ENCODE measurements at places on chromosomes 5 and 9.

DNA sequence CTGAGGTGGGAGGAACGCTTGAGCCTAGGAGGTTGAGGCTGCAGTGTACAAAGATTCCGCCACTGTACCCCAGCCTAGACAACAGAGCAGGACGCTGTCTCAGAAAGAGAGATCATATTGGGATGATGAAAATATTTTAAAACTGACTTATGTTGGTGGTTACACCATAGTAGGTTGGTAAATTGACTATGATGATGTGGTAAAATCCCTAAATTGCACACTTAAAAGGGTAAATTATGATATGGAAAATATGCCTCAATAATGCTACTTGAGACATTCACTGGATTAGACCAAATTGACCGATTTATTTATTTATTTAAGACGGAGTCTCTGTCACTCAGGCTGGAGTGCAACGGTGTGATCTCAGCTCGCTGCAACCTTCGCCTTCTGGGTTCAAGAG, 21.9 kb upstream of the TOR1B start:
- no peak for DNase-seq

- DNase-seq: peak; percentile 23
Measured at GRCh38 chr9:132703336-132703735, 33.1 kb downstream of the GTF3C4 start.

GRCh38 chr5:123066016-123066415, 23.0 kb upstream of the PRDM6 start:
- no peak for DNase-seq

DNA sequence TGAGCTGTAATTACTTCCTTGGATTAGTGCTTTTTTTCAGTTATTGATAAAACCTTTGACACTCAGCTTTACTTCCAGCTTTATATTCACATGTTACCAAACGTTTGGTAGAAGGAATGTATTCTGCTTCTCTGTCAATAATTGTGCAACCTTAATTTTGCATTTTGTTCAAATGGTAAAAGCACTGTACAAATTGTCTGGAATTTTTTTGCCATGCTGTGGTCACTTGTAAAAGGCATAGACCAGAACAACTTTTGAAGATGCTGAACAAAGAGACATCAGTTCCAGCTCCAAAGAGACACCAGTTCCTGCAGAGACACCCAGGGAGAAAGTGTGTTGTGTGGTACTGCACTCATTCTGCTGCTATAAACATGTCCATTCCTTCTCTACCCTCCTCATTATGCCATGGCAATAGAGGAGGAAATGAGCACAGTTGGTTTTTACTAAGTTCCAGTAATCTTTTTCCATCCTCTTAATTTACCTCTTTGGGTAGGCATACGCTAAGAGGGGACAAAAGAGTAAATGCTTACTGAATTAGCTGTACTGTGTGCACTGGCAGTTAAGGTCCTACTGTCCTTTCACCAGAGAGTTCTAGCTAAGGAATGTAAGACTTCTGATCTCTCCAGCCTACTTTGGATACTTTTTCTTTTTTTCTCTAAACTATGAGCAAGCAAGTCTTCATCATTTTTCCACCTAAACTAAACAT, 387.4 kb downstream of the FGF10 start:
- DNase-seq: no peak

DNA sequence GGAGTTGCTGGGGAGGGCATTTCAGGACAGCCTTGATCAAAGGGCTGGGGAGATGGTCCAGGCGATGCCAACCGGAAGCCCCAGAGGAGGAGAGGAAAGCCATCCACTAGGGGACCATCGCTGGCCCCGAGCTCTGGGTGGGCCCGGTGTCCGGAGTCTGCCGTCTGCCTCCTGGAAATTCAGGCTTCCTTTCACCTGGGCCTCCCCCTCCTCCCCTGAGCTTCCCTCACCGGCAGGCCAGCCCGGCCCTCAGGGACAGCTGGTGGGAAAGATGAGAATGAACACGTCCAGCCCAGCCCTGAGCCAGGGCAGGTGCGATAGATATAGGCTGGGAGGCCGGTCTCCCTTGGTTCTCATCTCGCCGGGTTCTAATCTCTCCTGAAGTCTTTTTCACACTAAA, 17.2 kb downstream of the IRX4 start:
- no peak for DNase-seq

DNA sequence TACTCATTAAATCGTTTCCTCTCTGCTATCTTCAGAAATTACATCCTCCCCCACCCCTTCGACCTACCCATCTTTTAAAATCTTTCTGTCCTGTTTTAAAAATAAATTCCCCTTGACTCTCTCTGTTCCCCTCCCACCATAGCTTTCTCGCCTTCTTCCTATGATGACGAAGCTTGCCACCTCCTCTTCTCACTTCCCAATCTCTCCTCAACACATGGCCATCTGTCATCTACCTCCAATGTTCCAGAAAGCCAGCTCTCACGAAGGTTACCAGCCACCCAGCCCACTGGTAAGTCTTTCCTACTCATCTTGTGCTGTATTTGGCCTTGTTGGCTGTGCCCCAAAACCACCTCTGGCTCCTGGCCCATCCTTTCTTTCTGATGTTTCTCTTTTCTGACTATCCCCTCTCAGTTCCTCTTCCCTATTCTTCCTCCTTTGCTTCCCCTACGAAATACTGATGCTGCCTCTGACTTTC, 346.3 kb downstream of the ENC1 start:
- DNase-seq: peak; percentile 22

DNA sequence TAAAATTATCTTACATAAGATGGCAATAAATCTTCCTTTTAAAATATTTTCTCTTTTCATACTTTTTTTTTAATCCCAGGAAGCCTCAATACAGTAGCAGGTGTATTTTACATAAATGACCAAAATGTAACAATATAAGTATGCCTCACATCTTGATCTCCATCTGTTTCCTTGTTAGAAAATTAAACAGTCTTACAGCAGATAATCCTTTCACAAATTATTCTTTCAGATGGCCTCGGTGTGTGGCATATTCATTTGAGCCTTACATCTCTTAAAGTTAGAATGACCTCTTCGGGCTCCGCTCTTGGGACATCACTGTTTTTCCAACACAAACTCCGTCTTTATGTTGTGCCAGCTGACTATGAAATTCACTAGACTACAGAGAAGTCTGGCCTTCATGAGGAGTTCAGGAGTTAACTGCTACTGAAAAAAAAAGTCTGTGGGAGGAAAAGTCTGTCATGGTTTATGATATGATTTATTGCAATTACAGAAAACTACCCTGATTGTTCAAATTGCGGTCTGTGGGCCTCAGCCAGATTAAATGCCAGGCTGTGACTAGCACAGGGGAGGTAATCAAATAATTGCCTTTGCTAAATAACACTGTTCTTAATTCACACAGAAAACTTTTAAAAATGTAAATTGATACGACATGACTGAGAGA, 292.9 kb upstream of the PUM3 start:
- peak; percentile 14 for DNase-seq

DNA sequence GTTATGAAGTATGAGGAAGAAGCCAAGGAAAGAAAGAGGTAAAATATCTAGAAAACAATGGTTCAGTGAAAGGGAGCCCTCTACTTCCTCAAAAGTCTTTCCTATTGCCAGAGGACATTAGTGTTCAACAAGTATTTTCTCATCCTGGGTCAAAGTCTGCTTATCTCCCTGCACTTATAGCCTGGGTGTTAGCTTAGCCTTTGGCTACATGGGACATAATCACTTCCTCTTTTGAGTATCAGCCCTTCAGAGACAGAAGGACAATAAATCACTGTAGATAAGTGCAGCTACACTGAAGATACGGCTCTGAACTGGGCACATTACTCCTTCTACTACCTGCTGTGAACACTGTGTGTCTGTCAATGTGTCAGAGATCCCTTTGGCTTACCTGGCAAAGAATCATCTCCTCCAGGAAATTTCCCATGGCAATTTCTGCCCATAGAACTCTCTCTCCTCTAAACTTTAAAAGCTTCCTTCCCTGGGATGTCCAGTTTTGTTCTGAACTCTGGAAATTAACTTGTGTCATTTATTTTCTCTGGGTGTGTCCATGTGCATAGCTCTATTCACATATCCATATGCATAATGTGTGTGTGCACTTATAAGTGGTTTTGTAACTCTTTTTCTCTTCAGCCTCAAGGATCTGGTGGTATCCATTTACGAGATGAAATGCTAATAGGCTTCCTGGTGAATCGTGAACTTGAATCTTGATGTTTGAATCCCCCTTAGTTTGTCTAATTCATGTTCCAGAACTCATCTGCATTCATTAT, 30.0 kb upstream of the RECK start:
- DNase-seq: no peak

GRCh38 chr5:116502616-116503015, 72.0 kb downstream of the SEMA6A start:
- peak; percentile 5 for DNase-seq

DNA sequence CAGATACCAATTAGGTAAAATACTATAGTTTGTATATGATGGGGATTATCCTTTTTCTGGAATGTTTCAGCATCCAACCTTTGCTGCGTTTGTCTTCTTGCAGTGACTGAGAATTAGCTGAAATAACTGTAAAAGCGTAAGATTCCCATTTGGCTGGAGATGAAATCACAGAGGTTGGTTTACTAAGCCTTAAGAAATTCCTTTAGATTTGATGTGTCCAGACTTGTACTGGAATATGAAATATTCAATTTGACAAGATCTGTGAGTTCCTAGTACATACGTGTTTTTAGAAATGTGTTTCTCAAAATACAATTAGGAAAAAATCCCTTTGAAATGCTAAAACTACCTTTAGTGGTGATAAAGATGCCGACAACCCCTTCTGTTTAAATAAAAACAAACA, 286.0 kb upstream of the DMRT1 start:
- DNase-seq: no peak

GRCh38 chr5:50647726-50648125, 18.7 kb upstream of the PARP8 start:
- no peak for DNase-seq

DNA sequence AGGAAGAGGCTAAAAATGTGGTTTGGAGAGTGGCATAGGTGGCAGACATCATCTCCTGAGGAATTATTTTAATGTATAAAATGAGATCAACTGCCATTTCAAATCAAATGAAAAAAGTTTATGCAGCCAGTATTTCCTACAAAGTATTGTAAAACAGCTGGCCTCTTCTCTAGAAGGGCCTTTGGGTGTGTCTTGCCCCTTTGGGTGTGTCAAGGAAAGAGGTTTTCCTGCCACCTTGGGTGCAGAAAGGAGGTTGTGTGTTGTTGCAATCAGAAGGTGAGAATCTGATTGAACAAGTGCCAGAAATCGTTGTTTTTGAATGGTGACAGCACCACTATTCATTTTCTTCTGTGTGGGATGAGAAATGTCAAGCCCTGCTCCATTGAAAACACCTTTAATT, 127.4 kb downstream of the RMI1 start:
- DNase-seq: no peak

GRCh38 chr9:125549039-125549438, 158.0 kb downstream of the MAPKAP1 start:
- no peak for DNase-seq

DNA sequence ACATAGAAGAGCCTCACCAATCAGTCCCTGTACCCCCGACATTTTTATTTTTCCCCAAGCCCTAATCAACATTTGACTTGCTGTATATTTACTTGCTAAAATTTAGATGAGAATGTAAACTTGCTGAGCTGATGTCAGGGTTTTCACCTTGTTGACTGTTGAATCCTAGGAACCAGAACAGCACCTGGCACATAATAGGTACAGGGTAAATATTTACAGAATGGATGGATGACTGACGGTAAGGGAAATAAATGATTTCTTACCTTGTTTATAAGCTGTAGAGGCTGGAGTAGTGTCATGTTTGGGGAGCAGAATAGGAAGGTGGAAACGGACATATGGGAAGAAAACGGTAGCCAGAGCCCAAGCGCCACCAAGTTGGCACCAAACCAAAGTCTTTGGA, 107.0 kb upstream of the NUDT12 start:
- DNase-seq: no peak

Data from EH (cell line).